ENCODE measurements at places on chromosomes 12 and 14.
A peak's percentile ranks its signal among the peaks of the same experiment; 100 is the strongest.

GRCh38 chr12:68755536-68756243 lies 9.7 kb downstream of the SLC35E3 start:
- DNase-seq = no peak

DNA sequence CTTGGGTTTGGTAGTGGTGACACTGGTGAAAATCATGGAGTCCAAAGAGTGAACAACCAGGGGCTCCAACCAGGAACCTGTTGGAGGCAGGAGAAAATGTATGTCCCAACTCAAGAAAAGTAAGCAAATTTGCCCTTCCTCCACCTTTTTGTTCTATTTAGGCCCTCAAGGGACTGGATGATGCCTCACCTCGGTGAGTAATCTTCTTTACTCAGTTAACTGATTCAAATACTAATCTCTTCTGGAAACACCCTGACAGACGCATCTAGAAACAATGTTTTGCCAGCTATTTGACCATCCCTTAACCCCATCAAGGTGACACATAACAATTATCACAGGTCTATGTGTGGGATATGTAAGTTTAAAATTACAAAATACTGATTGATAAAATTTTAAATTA lies 272.4 kb upstream of the FOXG1 start:
- no peak for DNase-seq

- DNase-seq = no peak
Observed at GRCh38 chr12:131004166-131004565, 50.5 kb downstream of the ADGRD1 start.

DNA sequence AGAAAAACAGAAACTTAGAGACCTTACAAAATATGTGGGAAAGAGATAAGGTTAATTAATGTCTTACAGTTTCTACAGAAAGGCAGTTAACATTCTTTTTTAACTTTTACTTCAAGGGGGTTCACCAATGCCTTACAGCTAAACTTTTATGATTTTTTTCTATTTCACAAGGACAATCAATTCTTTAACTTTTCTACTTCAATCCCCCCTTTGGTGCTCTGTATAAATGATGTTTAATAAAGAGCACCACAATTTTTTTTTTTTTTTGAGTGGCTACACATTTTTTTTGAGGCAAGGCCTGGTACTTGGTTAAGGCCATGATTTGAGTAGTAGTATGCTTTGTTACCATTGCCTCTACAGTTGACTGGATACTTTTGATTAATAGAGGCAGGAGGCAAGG lies 279.6 kb downstream of the PRKD1 start:
- no peak for DNase-seq

GRCh38 chr14:54674046-54674741 lies 107.3 kb downstream of the SAMD4A start:
- DNase-seq = no peak

- DNase-seq = peak; percentile 20
Observed at GRCh38 chr12:104201238-104202001, 14.2 kb upstream of the TXNRD1 start.

GRCh38 chr14:55698051-55698450 lies 118.0 kb downstream of the KTN1 start:
- no peak for DNase-seq

- no peak for DNase-seq
Observed at GRCh38 chr14:76958020-76958979, 70.2 kb downstream of the IRF2BPL start.

- no peak for DNase-seq
Observed at GRCh38 chr12:103207936-103208335, 250.5 kb downstream of the ASCL1 start.

DNA sequence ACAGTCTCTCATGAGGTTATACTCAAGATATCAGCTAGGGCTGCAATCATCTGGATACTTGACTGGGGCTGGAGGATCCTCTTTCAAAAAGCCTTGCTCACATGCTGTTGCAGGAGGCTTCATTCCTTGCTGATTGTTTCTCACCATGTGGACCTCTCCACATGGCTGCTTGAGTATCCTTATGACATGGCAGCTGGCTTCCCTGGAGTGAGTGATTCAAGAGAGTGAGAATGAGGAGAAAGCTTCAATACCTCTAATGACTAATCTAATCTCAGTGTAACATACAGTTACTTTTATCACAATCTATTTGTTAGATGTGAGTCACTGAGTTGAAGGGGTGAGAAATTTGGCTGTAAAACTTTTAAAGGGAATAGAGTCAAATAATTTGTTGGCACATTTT lies 14.4 kb upstream of the SDR39U1 start:
- DNase-seq = no peak

- DNase-seq = no peak
Observed at GRCh38 chr14:22177870-22178269, 411.2 kb downstream of the DAD1 start.

DNA sequence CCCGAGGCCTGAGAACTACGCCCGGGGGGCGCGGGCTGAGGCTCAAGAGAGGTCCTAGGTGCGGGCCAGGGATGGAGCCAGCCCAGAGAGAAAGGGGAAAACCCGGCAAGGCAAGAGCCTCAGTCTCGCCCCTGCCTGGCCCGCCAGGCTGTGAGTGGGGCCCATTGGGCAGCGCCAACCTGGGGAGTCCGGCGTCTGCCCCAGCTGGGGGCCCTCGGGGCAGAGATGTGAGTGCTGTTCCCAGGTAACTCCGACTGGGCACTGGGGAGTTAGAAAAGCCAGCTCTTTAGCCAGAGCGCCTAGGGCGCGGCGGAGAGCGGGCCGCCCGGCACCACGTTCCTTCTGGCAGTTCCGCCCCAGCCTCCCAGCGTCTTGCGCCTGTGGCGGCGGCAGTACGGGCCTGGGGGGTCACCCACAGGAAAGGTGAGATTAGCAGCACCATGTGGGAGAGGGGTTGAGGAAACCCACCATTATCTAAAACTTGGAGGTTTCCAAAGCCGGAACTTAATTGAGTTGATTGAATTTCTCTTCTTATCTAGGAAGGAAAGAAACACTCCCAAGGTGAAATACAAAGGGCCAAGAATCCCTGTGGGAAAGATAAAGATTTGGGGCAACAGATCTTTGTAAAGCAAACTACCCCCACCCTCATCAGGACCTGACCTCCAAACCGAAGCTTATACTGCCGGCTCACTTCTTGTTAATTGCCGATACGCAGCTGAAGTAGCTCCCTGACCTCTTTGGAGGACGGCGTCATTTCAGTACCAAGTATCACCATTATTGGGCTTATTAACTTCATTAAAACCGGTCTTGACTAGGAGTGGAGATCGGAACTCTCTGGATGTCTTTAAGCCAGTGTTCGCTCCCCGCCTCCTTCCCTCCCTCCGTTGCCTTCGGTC lies 11.6 kb downstream of the OTX2 start:
- DNase-seq = no peak

- DNase-seq = peak; percentile 77
Observed at GRCh38 chr12:10213168-10214135, 775 bp downstream of the GABARAPL1 start.

- no peak for DNase-seq
Observed at GRCh38 chr12:97109441-97109840, 202.4 kb downstream of the NEDD1 start.

- DNase-seq = no peak
Observed at GRCh38 chr12:124847113-124848074, 16.3 kb downstream of the SCARB1 start.

GRCh38 chr14:95057851-95058250 lies 99.5 kb downstream of the DICER1 start:
- DNase-seq = no peak

DNA sequence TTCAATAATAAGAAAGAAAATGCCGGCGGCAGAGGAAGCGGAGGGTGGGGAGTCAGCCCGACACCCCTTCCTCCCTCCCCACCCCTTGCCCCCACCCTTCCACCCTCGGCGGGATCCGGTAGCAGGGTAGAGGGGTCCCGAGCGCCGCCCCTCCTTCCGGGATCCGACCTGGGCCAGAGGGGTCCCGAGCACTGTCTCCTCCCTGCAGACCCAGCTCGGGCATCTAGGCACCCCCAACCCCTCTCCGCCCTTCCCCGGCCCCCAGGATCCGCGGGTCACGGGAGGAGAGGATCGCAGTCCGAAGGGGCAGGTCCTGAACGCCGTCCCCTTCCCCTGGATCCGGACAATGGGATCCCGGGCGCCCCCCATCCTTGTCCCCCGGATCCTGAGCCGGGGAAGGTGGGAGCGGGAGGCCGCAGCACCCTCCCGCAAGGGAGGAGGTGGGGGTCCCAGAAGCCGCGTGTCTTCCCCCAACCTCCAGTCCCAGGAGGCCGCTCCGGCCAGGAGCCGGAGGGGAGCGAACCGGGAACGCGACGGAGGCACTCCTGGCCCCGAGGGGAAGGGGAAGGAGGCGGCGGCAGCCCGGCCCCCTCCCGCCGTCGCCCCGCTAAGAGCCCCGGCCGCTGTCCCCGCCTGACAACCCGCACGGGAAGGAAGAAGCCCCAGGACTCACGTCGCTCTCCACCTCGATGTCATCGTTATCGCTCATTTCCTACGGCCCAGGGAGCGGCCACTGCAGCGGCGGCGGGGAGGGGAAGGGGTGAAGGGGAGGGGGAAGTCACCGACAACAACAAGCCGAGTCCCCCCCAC lies 481 bp downstream of the MAX start:
- DNase-seq = peak; percentile 49

- DNase-seq = no peak
Observed at GRCh38 chr14:52063052-52063462, 5.8 kb downstream of the NID2 start.

GRCh38 chr14:100439781-100440180 lies 116.6 kb downstream of the SLC25A47 start:
- DNase-seq = no peak

- no peak for DNase-seq
Observed at GRCh38 chr14:24399999-24400718, 1.4 kb downstream of the NYNRIN start.

All from activated naive CD8-positive, alpha-beta T cell treated with anti-CD3 and anti-CD28 coated beads, Interleukin-2, amount 50 U/mL, for 24 hours (primary cell).